ENCODE measurements at places on chromosomes 12 and 14.

DNA sequence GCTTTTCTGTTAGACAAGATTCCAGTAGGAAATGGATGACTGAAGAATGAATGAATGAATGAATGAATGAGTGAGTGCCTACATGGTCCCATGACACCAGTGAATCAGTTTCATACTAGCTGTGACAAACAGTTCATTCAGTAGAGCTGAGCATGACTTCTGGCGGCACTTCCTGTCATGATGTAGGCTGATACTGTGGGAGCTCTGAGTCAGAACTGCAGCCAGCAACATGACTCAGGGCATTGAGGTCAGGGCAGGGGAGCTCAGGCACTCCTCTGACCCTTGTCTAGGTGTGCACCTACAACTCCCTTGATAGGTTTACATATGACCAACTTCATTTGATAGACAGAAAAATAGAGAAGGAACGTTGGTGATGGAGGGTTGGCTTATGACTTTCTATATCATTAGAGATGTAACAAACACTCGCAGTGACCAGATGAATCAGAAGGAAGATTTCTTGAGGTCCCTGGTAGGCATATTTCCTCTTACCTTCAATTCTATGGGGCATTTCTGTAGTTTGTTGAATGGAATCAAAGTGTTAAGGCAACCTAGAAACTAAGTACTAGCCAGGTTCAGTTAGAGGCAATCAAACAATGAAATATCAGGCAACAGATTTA, 139.3 kb upstream of the ARHGAP5 start:
- peak; percentile 93 for DNase-seq

DNA sequence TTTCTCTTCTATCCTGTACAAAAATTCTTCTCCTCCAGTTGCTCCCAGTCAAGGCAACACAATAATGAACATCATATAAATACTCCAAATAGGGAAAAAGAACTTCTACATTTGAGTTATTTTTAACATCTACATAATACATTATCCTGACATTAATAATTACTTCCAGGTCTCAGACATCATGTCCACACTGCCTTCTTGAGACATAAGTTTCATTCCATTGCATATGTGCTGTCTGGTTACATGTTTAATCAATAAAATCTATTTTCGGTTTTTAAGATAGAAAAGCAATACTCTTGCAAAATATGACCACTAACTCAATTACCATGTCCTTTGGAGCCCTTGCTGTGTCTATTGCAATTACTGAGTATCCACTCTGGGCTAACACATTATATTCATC, 881.9 kb downstream of the GALC start:
- DNase-seq = no peak

GRCh38 chr14:35818346-35819115, 7.6 kb upstream of the BRMS1L start:
- DNase-seq = no peak

GRCh38 chr14:90034156-90034555, 27.6 kb upstream of the KCNK13 start:
- no peak for DNase-seq

DNA sequence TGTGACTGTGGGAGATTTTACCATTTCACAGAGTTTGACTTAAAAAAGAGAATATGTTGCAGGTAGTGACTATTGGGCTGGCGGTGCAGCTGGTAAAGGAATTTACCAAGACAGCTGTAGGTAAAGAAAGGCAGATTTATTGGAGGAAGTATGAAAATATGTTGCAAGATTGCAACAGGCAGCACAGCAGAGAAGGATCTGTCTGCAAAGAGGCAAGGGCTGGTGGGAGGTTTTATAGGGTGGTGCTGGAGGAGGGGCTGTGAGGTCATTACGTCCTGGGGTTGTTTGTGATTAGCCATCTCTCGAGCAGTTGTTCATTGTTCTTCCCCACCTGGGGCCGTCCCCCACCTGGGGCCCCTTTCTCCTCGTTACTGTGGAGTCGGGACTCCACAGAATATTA, 62.1 kb downstream of the ACACB start:
- DNase-seq = no peak

DNA sequence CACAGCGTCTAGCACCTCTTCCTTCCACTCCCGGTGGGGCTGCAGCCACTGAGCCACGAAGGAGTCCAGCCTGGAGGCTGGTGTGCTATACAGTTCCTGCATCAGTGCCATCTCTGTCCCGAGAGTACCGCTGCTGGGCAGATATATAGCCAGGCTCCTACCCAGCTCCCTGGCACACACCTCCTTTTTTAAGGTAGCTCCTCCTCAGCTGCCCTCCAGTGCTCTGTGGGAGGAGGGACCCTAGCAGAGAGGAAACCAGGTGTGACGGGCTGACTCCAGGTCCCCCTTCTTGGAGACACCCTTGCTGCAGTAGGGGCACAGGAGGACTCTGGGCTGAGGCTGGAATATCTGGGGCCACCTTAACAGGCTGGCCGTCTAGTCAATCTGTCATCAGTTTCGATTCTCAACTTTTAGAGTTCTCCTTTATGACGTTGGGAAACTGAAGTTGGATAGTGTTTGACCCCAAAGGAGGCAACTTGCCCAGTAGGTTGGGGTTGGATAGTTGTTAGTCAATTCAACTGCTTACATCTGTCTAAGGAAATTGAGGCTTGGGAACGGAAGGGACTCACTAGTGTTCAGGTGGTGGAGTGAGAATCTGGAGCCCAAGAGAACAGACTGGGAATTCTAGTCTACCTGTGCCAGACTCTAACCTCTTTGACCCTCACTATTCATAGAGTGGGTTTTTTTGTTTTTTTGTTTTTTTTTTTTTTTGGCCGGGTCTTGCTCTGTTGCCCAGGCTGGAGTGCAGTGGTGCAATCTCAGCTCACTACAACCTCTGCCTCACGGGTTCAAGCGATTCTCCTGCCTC, at the start of gene OASL:
Gene OASL (minus strand): TSS at position 386 of the 808 bp plus-strand sequence. CDS start 275 bp downstream, at position 111.
- DNase-seq = peak; percentile 82

DNA sequence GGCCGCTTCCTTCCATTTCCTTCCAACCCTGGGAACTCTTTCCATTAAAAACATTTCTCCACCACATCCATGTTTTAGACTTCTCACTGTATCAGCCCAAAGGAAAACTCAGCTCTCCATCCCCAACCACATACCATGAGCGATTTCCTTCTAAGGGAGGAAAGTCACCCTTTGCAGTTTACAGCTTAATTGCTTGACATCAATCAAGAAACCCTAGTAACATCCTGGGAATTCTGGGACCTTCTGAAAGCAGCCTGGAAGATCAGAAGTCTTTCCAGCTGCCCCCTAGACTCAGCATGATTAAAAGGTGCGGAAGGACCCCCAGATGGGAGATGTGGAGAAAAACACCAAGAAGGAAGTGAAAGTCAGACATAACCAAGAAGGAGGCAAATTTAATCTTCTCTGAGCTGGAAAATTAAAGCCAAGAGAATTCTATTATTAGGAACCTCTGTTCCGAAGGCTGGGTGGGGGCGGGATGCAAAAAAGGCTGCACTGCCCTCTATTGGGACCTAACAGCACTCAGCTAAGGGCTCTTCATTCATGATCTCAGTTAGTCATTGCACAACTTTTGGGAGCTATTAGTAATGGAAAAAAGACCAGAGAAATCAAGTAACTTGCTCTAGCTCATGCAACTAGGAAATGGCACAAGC, 73.3 kb upstream of the PLXNC1 start:
- DNase-seq = peak; percentile 89

DNA sequence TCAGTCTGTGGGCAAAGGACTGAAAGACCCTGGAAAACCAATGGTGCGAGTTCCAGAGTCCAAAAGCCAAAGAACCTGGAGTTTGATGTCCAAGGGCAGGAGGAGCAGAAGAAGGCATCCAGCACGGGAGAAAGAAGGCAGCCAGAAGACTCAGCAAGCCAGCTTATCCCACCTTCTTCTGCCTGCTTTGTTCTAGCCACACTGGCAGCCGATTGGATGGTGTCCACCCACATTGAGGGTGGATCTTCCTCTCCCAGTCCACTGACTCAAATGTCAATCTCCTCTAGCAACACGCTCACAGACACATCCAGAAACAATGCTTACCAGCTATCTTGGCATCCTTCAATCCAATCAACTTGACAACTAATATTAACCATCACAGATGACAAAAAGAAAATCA, 57.2 kb upstream of the CAPRIN2 start:
- no peak for DNase-seq
